OCI-M1 (cell line): ENCODE measurements at places on chromosomes 12 and 14.

- no peak for DNase-seq
These were observed 58.9 kb downstream of the GRIP1 start for GRCh38 chr12:66620026-66620425.

- DNase-seq: peak; percentile 70
These were observed 88.8 kb downstream of the ATF7IP start for GRCh38 chr12:14454098-14454907.

GRCh38 chr14:20986811-20987210 lies 3.0 kb upstream of the METTL17 start:
- DNase-seq: peak; percentile 14

GRCh38 chr12:79650440-79650839 lies 40.3 kb downstream of the PAWR start:
- DNase-seq: no peak

DNA sequence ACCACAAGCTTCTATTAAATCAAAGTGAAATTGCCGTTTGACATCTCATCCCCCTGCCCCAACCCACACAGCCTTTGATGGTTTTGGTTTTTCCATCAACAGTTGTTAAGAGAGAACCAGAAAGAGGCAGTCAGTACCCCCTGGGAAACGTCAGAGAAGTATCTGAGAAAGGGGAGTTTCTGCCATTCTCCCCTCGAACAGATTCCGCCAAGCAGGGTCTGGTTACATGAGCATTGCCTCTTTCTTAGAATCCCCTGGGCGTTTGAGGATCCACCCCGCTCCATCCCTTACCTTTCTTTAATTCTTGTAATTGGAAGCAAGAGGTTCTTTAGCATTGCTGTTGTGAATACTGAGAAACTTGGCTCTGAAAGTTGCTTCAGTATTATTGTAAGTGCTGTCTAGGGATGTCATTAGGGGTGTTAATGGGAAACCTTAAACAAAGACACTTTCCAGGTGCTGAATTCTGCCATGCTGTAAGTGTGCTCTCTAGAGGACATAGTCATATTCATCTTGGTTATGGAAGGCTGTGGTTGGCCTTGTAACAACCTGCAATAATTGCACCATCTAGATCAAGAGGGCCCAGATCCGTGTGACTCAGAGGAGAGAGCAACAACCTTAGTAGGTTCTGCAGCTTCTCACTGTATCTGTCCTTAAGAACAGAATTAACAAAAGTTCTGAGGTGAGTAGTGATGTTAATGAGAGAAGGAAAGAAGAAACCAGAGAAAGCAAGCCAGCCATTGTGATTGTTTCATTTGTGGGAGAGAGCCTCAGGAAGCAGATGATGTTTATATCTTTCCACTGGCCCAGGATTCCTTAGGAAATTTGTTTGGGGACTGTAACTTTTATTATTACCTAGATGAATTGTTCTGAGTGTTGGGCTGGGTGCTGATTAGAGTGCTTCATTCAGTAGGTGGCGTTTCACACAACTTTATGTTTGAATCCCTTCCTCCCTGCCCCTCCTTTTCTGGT lies 9.0 kb downstream of the TMBIM6 start:
- DNase-seq: peak; percentile 91
